ENCODE measurements at places on chromosomes 2 and 18.

DNA sequence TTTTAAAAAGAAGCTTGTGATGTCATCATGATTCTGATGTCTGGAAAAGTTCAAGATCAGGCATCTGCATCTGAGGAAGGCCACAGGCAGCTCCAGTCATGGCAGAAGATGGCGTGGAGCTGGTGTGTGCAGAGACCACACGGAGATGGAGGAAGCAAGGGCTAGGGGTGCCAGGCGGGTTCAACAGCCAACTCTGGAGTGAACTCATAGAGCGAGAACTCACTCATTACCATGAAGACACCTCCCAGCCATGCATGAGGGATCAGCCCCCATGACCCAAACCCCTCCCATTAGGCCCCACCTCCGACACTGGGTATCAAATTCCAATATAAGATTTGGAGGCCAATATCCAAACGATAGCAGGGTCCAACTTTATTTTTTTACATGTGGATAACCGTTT is 61.6 kb downstream of the KCNG2 start:
- no peak for DNase-seq

DNA sequence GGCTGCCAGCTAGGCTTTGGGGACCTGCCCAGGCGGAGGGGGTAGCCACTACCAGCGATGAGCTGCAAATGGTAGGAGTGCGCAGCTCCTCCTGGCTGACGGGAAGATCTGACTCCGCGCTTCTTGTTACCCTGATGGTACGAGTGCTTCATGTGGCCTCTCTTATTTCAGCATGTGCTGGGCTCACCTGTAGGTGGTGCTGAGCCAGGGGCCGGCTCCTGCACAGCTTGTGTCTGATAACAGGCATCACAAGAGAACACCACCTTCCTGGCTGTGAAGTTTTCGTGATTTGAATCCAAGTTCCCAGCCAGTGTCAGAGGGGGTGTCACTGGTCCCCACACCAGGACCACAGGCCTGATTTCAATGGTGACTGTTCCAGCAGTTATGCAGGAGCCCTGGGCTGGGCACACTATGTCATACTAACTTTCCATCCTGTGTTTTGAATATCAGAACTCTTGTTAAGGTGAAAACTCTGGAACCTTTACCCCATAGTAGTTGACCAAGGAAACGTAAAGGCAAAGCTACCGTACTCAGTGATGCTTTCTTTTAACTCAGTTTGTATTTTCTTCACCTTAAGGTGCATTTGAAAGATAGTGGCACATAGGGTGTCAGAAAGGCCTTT is 28.0 kb downstream of the APCDD1 start:
- no peak for DNase-seq

DNA sequence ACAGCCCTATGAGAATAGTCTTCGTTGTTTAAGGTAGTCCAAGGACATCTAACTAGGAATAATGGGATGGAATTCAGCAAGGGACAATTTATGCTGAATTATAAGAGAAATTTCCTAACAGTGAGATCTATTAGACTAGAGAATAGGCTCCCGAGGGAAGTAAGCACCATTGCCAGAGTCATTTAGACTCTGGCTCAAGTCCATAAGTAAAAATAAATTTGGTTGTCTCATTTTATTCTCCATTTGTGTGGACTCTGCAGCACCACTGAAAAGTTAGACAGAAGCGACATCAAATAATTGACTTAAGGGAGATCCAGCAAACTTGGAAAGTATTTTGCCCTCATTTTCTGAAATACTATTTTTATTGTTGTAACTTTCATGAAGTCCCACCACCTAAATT is 129.3 kb upstream of the SMIM21 start:
- DNase-seq = no peak

DNA sequence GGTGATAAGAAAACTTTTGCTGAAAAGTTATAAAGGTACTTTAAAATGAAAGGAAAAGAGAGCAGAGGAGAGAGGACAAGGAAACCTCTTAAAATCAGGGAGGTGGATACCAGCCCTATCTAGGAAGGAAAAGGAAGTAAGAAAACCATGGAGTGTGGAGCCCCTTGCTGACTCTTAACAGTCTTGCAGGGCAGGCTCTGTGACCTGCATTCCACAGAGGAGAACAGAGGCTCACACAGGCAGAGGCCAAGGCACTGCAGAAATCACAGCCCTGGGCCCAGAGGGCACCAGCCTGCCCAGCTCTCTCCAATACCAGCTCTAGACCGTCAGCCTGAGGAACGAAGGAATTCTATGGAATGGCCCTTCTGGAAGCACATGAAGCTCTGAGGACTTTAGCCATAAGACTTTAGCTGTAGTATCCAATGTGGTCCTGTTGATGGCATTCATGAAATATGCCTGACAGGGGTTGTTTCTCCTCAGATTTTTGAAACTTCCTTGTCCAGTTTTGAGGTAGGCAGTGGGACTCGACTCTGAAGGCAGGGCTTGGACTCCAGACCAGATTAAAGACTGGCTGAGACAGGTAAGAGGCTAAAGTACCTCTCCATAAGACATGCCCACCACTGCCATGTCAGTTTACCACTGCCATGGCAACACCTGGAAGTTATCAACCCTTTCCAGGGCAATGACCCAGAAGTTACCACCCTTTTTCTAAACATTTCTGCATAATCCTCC is 216.3 kb downstream of the ANAPC1 start:
- no peak for DNase-seq

DNA sequence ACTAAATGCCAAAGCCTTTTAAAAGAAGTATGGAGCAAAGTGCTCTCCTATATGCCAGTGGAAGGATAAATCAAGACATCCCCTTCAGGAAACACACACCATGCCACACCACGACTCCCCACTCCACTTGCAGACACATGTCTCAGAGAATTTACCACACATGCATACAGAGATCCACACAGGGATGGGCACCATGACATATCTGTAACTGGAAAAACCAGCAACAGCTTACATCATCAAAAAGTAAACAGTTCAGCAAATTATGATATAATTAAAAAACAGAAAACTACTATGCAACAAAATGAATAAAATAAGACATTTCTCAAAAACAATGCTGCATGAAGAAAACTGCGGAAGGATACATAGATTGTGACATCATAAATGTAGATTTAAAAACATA is 29.6 kb downstream of the RBMS1 start:
- no peak for DNase-seq

GRCh38 chr18:75124991-75125381 is 84.0 kb downstream of the PTGR3 start:
- no peak for DNase-seq

DNA sequence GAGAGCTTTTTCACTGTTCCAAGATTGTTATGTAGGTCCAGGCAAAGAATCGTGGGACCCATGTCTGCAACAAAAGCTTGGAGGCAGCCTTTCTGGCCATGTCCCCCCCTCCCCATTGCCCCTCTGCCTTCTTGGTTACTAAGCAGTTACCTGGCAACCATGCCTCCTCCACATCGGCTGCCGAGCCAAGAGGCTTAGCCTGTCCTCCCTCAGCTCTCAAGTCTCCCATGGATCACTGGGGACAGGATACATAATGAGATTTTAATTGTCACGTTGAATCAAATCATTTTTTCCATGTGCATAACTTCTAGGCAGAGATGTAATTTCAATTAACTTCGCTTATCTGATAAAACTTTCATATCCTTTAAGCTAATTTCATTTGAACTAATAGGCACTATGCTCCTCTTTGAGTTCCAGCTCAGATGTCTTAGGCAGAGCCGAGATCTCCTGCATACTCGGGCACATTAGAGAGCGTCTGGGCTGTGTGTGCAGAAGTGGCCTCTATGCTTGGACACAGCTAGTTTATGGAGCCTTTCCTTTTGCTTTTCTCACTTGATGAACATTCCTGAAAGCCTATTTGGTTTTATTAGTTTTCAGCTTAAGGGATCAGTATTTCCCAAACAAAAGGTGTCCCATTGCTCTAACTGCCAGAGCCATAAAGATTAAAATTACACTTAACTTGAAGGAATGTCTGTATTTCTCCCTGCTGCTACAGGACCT is 80.7 kb downstream of the LYPD1 start:
- peak; percentile 12 for DNase-seq

- DNase-seq = no peak
Measured at GRCh38 chr18:79471046-79471445, 75.3 kb downstream of the NFATC1 start.

GRCh38 chr18:35030277-35030989 is 10.8 kb upstream of the MAPRE2 start:
- DNase-seq = peak; percentile 75

GRCh38 chr18:50832754-50833153 is 12.9 kb upstream of the MRO start:
- DNase-seq = no peak

DNA sequence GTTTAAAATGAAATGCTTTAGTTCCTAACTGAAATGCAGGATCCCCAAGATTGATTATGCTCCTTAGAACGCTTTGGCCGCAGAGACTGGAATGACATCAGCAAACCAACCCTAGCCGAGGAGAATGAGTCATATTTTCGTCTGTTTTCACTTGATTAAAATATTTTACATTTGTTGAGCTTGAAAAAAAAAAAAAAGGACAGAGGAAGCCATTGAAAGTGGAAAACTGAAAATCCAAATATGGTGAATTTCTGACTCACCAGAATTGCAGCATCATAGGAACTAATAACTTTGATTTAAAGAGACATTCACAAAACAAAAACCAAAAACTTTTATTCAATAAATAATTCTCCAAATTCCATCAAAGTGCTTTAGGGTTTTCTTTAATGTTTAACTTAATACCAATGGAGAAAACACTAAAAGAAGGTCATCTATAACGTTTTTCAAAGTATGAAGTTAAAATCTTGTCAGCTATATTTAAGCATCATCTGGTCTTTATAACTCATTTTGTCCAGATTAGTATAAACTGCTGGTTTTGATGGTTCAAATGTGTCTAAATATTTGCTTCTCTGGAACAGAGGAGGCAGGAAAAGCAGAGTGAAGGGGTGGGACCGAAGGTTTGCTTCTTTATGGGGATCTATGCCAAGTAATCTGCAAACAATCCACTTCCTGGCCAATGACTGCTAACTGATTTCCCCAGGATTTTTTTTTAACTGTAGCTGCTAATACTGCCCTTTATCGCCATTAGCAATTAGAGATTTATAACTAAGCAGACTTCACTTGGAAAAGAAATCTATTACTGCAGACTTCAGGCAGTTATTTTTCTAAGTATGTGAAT is 30.9 kb upstream of the COL5A2 start:
- peak; percentile 53 for DNase-seq

DNA sequence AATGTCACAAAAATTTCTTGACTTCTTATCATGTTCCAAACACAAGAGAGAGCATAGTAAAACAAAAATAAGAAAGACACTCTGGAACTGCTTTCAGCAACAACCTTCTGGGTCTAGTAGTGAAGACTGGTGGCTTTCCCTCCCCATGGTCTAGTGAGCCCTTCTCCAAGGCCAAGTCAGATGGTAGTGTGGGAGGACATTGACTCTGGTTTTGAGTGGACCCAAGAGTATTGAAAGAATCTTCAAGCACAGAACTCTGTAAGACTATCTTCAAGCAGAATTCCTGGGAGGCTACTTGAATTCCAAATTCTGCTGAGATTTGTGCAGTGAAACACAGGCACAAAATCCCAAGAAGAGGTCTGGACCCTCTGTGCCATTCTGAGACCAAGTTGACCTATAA is 21.1 kb downstream of the ANTXR1 start:
- DNase-seq = no peak

GRCh38 chr2:150095361-150096095 is 391.9 kb downstream of the RND3 start:
- no peak for DNase-seq

DNA sequence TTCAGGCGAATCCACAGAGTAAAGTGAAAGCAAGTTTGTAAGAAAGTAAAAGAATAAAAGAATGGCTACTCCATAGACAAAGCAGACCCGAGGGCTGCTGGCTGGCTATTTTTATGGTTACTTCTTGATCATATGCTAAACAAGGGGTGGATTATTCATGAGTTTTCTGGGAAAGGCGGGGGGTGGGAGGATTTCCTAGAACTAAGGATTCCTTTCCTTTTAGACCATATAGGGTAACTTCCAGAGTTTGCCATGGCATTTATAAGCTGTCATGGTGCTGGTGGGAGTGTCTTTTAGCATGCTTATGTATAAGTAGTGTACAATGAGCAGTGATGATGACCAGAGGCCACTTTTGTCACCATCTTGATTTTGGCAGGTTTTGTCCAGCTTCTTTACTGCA is 59.8 kb downstream of the SLC4A3 start:
- DNase-seq = no peak

DNA sequence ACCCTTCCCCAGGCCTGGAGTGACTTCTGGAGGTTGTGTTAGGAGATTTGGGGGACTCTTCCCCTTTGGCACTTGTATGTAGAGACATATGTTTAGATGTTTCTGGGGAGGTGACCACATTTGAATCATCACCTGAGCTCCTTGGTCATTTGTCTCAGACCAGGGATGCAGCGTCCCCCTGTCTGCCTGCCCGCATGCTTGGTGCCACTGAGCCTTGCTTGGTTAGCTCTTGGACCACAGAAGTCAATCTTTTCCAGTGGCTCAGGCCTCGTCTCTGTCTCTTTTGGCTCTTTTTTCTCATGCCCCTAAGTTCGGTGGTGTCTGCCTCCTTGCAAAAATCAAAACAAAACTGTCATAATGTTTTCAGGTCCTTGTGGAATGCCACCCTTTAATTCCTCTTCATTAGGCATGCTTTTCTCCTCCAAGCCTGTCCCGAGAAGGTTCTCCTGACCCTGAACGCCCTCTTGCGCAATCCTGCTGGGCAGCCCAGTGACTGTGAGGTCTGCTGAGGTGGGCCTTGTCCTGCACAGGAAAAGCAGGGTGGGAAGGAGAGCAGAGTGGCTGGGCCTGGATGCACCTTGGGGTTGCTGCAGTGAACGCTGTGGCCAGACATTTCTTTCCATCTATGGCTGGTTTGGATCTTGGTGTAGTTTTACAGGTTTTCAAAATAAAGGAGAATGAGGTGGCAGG is 24.9 kb downstream of the GLI2 start:
- DNase-seq = no peak

GRCh38 chr2:176682278-176682677 is 413.0 kb downstream of the MTX2 start:
- DNase-seq = no peak

DNA sequence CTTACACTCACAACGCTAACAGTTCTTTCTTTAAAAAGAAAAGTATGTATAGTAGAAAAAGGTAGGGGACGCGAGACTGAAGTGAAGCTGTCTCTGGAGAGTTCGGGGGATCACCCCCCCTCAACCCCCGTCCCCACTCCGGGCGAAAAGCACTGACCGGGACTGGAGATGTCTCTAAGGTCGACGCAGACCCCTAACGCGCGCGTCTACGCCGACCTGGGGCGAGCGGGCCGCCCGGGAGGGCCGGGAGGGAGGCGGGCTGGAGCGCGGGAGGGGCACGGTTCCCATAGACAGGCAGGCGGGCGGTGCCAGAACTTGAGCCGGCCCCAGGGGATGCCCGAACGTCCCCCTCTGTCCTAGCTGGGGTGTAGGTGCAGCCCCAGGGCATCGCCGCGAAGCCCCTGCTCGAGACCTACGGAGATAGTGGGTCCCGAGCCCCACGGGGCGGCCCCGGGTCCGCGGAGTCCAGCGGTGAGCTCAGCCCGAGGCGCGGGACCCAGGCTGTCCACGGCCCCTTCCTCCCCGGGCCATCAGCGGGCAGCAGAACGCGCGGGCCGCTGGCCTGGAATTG is 82.2 kb downstream of the CHRNA1 start:
- DNase-seq = peak; percentile 31
